Thyroid gland (tissue), 4 donors: ENCODE measurements at places on chromosomes 6 and 20.
A peak's percentile ranks its signal among the peaks of the same experiment; 100 is the strongest.

DNA sequence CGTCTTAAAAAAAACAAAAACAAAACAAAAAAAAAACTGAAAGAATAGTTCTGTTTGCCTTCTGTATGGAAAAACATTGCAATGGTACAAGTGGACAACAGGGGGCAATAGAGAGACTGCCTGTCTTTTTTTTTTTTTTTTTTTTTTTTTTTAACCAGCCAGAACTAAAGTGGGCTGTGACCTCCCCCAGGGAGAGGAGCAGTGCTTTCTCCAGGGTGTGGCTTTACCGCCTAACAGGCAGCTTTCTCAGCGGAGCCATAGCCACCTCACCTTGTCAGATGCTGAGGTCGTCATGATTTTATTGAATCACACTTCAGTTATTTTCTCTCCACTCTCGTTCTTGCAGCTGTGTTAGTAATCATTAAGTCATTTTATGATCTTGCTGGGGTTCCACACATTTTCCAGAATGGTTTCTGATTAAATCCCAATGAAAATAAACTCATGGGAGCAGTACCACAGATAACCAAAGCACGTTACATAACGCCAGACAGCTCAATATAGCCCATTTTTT lies 78.4 kb downstream of the GMPR start:
- H3K27ac ChIP-seq: no peak overlapping the region
- H3K27me3 ChIP-seq: no peaks in the 10 kb centered on the region
- no peak overlapping the region for H3K4me3 ChIP-seq
- H3K4me1 ChIP-seq: peaks cover 12% of the 10 kb centered on the region
- H3K36me3 ChIP-seq: no peaks in the 10 kb centered on the region

- no peaks in the 10 kb centered on the region for H3K4me1 ChIP-seq
- H3K4me3 ChIP-seq: no peak overlapping the region
- H3K27ac ChIP-seq: no peak overlapping the region
- DNase-seq: no peak
- no peaks in the 10 kb centered on the region for H3K36me3 ChIP-seq
Measured at GRCh38 chr6:21556968-21557721, 36.4 kb upstream of the SOX4 start.

GRCh38 chr20:57020364-57020763 lies 246.1 kb downstream of the BMP7 start:
- DNase-seq: no peak
- H3K4me3 ChIP-seq: no peak overlapping the region
- H3K36me3 ChIP-seq: no peaks in the 10 kb centered on the region
- H3K4me1 ChIP-seq: peaks cover 4% of the 10 kb centered on the region
- H3K27me3 ChIP-seq: no peaks in the 10 kb centered on the region

- no peaks in the 10 kb centered on the region for H3K36me3 ChIP-seq
- no peaks in the 10 kb centered on the region for H3K4me1 ChIP-seq
- H3K27ac ChIP-seq: no peak overlapping the region
- H3K4me3 ChIP-seq: no peak overlapping the region
Measured at GRCh38 chr6:19734061-19734460, 103.1 kb upstream of the ID4 start.

GRCh38 chr6:77492530-77492929 lies 29.2 kb upstream of the HTR1B start:
- H3K27me3 ChIP-seq: no peaks in the 10 kb centered on the region
- H3K27ac ChIP-seq: no peak overlapping the region
- no peak for DNase-seq

- peaks cover 6% of the 10 kb centered on the region for H3K27me3 ChIP-seq
- no peaks in the 10 kb centered on the region for H3K36me3 ChIP-seq
- H3K4me1 ChIP-seq: no peaks in the 10 kb centered on the region
- no peak for DNase-seq
- no peak overlapping the region for H3K4me3 ChIP-seq
- no peak overlapping the region for H3K27ac ChIP-seq
Measured at GRCh38 chr6:44270526-44271405, 516 bp downstream of the TMEM151B start.

- no peak overlapping the region for H3K4me3 ChIP-seq
- no peaks in the 10 kb centered on the region for H3K27me3 ChIP-seq
- DNase-seq: no peak
- peaks cover 12% of the 10 kb centered on the region for H3K4me1 ChIP-seq
Measured at GRCh38 chr6:20929283-20929682, 395.0 kb downstream of the CDKAL1 start.

DNA sequence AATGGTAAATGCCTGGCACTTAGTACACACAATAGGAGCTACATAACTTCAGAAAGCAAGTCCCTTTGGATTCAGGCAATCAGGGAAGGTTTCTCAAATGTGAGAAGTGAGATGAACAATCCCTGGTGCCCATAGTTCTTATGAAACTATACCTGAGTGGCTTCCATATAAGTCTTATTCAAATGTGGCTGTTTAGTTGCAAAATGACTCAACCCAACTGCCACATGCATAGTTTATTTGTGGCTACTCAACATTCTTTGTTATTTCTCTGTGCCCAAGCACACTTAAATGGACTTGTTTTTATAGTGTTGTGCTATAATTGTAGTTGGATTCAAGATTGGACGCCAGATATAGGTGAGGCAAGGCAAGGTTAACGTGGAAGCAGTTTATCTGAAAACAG lies 93.7 kb upstream of the ATXN1 start:
- H3K4me1 ChIP-seq: no peaks in the 10 kb centered on the region
- no peaks in the 10 kb centered on the region for H3K36me3 ChIP-seq
- H3K4me3 ChIP-seq: no peak overlapping the region
- no peaks in the 10 kb centered on the region for H3K27me3 ChIP-seq

GRCh38 chr6:149268768-149269167 lies 48.7 kb upstream of the TAB2 start:
- H3K36me3 ChIP-seq: no peaks in the 10 kb centered on the region
- no peak for DNase-seq
- no peaks in the 10 kb centered on the region for H3K27me3 ChIP-seq

- DNase-seq: no peak
- H3K4me1 ChIP-seq: no peaks in the 10 kb centered on the region
- H3K36me3 ChIP-seq: no peaks in the 10 kb centered on the region
- no peak overlapping the region for H3K4me3 ChIP-seq
- no peak overlapping the region for H3K27ac ChIP-seq
- H3K27me3 ChIP-seq: no peaks in the 10 kb centered on the region
Measured at GRCh38 chr6:68025764-68026163, 609.3 kb upstream of the ADGRB3 start.

- no peaks in the 10 kb centered on the region for H3K27me3 ChIP-seq
- H3K27ac ChIP-seq: no peak overlapping the region
- H3K36me3 ChIP-seq: no peaks in the 10 kb centered on the region
- H3K4me3 ChIP-seq: no peak overlapping the region
- H3K4me1 ChIP-seq: peaks cover 9% of the 10 kb centered on the region
Measured at GRCh38 chr6:166604328-166604727, 17.9 kb upstream of the RAMACL start.

DNA sequence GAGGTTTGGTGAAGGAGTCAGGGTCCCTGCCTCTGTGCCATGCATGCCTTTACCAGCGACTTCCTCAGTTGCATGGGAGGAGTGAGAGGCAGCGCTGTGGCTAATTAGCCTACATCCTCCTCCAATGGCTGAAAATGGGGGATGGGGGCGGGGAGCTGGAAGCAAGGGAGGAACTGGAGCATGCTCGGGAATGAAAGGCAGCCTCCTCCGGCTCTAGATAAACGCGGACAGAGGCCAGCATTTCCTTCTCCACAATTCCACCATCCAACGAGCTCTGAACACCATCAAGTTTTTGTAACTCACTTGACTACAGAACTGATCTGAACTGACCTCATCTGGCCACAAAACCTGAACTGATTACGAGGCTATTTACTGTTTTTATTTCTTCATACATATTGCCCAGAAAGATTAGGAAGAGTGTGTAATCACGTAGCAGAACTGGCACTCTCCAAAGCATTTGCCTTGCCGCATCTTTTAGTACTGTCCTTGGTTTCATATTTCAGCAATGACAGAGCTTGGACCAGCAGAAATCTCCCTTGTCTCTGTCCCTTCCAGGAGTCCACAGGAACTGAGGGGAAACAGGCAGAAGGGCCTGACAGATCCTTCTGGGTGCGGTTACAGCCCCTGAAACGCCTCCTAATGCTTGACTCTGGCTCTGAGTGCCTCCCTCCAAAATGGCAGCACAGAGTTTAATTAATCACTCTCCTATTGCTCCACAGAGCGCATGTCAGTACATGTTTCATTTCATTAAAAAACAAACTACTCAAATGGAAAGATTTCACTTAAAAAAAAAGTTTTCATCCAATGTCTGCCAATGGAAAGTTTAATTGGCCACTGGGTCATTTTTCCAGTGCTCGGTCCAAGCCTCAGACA lies 58.2 kb upstream of the TRAF3IP2 start:
- peaks cover 39% of the 10 kb centered on the region for H3K4me1 ChIP-seq
- H3K27me3 ChIP-seq: no peaks in the 10 kb centered on the region
- no peak overlapping the region for H3K4me3 ChIP-seq
- no peaks in the 10 kb centered on the region for H3K36me3 ChIP-seq
- peak; percentile 33 for DNase-seq

GRCh38 chr20:58008866-58009265 lies 219.6 kb downstream of the ANKRD60 start:
- H3K36me3 ChIP-seq: no peaks in the 10 kb centered on the region
- H3K4me1 ChIP-seq: no peaks in the 10 kb centered on the region
- DNase-seq: no peak
- H3K27me3 ChIP-seq: no peaks in the 10 kb centered on the region

DNA sequence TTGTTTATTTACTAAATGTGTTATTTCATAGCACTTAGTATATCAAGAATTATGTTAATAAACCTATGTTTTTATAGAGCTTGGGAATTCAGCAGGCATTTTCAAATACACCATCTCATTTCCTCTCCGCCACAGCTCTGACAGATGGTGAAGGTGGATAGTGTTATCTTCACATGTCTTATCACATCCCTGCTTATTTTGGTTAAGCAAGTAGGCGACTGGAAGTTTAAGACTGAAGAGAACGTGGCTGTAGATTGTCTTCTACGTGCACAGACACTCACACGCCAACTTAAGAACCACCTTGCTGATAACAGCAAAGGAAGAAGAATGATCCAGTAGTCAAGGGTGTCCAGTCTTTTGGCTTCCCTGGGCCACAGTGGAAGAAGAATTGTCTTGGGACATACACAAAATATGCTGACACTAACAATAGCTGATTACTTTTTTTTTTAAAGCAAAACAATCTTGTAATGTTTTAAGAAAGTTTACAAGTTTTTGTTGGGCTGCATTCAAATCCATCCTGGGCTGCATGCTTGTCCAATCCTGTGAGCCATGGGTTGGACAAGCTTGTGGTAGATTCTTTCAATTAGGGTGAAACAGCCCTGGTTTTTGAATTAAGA lies 43.3 kb upstream of the SCGN start:
- no peaks in the 10 kb centered on the region for H3K27me3 ChIP-seq
- no peak overlapping the region for H3K4me3 ChIP-seq
- no peak for DNase-seq
- no peaks in the 10 kb centered on the region for H3K4me1 ChIP-seq

- H3K4me3 ChIP-seq: no peak overlapping the region
- H3K36me3 ChIP-seq: no peaks in the 10 kb centered on the region
- DNase-seq: no peak
- H3K27me3 ChIP-seq: no peaks in the 10 kb centered on the region
- peaks cover 24% of the 10 kb centered on the region for H3K4me1 ChIP-seq
Measured at GRCh38 chr6:129638055-129638684, 71.8 kb downstream of the ARHGAP18 start.

DNA sequence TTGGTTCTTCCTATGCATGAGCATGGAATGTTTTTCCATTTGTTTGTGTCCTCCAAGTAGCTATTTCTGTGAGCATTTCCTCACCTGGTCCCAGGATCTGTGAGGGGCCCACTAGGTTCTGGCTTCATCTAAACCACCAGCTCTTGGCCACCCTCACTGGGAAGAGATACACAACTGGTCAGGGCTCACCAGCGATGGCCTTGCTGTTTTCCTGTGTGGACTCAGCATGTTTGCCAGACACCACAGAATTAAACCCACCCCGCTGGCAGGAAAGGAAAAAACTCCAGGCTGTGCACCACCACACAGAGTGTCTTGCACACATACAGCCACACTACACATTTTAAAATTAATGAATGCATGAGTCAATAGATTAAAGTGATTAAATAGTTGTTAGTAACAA lies 65.1 kb upstream of the NXT1 start:
- DNase-seq: no peak
- no peaks in the 10 kb centered on the region for H3K36me3 ChIP-seq
- H3K27me3 ChIP-seq: no peaks in the 10 kb centered on the region
- no peaks in the 10 kb centered on the region for H3K4me1 ChIP-seq
